EL (cell line): ENCODE measurements at places on chromosomes 6 and 20.

DNA sequence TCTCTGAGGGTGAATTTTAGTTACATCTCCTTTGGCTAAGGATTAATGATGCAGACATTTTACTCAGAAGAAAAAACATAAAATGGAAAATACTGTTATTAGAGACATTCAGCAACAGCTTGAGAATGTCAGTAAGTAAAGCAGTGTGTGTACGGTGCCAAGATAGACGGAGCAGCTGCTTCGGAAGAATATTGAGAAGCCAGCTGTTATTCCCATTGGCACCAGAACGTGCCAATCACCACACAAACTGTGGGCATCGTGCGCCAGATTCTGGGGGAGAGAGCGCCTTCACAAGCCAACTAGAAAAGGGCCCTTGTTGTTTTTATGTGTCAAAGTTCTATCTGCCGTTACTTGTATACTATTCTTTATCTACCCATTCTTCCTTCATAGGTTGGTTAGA is 163.4 kb downstream of the MTFR2 start:
- DNase-seq, result no peak

DNA sequence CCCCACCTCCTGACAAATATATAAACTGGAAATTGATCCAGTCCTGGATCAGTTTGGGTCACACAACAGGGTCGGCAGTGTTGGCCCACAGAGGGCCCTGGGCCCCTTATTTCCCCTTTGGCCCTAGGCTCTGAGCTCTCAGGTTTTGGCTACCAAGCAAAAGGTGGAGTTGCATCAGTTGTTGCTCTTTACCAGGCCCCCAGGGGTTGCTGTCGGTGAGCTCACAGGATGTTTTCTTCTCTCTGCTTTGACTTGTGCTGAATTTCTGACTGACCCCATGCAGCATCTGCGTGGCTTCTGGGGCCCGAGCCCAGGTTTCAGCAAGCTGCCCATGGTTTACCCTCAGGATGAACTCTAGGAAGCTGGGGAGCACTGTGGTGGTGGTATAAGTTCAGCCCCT is 44.6 kb downstream of the PPARD start:
- DNase-seq, result no peak

DNA sequence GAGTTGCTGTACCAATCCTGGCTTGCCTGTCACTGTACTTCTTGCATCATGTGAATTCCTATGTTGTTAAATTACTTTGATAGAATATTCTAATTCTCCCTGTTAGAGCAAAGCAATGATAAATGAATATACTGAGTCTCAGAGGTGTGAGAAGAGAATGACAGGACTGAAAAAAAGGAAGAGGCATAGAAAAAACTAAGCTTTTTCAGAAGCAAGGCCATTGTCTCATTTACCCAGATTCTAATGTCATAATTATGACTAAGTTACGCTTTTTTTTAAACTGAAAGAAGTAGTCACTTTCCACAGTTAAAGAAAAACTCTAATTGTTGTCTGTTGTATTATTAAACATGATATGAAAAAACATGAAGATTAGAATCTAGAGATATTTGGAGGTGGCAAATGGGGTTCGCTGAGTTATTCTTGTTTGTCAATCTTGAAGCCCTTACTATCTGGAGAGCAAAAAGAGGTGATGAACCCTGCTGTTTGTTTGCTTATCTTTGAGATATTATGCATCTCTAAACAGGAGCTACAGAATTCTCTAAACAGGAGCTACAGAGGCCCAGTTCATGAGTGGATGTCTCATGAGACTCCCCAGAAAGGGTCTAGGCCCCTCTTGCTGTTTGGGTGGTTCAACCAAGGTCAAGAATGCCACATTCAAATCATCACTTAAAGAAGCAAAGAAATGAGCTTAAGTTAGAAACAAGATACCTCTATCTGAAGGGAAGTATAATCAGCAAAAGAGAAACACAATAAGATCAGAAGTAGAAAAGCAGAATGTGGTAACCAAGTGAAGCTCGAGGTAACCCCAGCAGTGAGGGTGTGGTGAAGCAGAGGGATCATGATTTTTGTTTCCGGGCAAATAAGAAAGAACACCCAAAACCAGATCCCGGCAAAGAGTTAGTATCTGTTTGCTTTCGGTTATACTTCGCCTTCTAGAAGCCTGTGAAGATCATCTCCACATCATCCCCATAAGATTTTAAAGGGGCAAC is 33.3 kb upstream of the THEMIS start:
- no peak for DNase-seq

DNA sequence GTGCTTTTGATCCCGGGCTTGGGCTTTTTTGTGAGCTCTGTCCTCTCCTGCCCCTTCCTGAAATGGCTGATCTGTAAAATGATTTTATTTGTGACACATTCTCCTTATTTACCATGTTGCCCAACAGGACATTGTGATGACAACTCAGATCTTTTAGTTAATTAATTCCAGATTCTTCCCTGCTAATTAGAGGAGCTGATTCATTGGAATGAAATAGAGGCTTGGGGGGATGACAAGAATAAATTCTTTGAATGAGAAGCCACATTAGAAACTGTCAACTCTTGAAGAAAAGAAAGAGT is 26.1 kb upstream of the GABRR1 start:
- no peak for DNase-seq

GRCh38 chr6:45450831-45451230 is 73.1 kb upstream of the SUPT3H start:
- DNase-seq, result no peak

DNA sequence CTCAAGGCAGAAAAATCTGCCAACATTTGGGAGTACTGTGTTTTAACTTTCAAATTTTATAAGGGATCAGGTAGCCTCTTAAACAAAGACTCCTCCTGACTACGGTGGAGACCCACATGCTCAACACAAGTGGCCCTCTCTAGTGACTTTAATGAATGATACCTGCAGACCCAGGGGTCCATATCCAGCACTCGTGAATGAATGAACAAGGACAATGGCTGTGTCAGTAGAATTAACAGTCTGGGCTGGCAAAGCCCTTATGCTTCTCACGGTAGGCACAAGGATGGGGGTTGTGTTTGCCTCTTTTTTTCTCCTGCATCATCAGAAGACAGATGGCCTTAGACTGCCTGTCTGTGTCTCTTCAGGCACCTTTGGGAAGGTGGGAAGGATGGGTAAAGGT is 112.6 kb upstream of the TRAF3IP2 start:
- DNase-seq, result no peak

DNA sequence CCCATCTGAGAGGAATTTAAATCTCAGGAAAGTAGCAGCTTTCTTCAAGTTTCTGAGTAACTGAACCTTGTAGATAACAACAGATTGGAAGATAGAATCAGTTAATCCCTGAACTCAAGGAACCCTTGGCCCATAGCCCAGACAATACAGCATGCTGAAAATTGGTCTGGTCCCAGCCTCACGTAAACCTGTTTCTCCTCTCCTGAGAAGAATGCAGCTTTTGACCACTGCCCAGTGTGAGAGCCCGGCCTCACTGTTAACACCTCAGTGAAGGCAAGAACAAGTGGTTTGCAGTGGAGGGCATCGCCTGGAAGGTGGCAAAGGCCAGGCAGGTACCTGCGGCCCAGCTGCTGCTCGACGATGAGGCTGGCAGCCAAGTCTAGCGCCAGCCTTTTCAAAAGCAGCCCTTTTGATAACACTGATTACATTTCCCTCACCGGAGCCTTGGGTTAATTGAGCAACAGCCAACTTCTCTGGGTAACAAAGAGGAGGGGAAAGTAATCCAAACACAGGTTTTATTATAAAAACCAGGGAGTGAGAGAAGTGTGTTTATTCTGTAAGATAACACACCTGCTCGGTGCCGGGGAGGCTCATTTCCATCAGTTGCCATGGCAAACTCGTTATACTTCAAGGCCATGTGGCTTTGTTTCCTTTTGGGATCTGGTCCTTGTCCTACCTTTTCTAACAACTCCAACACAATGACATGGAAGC is 54.0 kb downstream of the TRAF3IP2 start:
- peak; percentile 37 for DNase-seq

DNA sequence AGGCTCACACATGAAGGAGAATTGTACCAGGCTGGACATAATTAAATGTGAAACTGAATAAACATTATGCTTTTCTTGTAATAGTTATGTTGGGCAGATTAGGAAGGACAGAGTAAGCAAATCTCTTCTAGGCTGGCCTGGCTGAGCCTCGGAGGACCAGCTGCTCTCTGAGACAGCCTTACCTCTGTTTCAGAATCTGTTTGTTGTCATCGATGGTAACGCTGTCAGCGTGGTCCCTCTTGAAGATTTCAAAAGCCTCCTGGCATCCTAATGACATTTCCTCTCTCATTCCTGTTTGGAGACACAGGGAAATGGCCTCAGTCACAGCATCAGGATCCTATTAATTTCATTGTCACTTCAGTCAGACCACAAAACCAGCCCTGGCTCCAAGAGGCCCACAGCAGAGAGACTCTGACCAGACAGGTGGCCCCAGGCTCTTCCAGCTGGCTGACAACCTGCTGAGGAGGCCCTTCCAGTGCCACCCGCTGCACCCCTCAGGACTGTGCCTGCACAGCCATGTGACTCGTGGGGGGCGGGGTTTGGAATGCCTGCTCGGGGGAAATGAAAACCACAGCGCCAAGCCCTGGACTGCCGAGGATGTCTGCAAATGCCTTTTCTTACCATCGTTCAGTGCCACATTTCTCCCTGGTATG is 108.5 kb upstream of the KCNK16 start:
- DNase-seq, result peak; percentile 67

GRCh38 chr20:38452880-38453624 is 17.9 kb upstream of the SNHG17 start:
- DNase-seq, result peak; percentile 77

- DNase-seq, result peak; percentile 81
These were observed 149.4 kb upstream of the MLIP start for GRCh38 chr6:53961679-53962370.

- DNase-seq, result no peak
These were observed 47.0 kb upstream of the EDN1 start for GRCh38 chr6:12243169-12243568.

GRCh38 chr6:135021310-135022049 is 33.1 kb downstream of the HBS1L start:
- DNase-seq, result no peak

GRCh38 chr6:37212268-37212667 is 42.3 kb downstream of the PIM1 start:
- no peak for DNase-seq

DNA sequence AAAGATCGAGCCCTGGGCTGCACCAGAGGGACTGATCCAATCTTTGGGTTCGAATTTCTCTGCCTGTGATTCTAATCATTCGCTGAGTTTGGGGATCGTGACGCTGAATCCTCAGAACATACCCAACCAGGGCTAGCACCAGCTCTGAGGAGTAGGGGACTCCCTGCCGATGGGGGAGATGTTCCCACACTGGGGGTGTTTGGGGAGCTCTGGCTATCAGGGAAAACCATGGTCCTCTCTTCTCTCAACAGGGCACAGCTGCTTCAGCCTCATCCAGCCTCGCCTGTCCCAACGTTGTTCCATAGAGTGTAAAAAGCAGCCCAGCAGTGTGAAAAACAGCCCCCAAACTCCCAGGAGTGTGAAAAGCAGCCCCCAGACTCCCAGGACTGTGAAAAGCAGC is 136.6 kb downstream of the ANKRD60 start:
- no peak for DNase-seq

DNA sequence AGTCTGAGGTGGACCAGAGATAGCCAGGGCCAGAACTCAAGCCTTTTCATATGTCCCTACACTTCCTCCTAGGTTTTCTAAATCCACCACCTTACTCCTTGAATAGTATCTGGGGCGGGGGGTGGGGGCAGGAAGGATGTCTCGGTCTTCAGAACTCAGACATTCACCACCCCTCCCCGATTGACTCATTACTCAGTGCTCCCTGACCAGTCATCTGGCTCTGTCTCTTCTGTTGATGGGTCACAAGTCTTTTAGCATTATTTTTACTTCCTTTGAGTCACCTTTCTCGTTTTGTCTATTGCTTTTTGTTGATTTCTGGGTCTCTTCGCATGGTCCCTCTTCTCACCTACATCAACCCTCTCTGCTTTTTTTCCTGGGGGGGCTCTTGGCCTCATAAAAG is 23.3 kb downstream of the NOX3 start:
- peak; percentile 17 for DNase-seq

GRCh38 chr6:871503-871902 is 178.6 kb upstream of the EXOC2 start:
- DNase-seq, result no peak

- DNase-seq, result no peak
These were observed 26.2 kb upstream of the SLC35D3 start for GRCh38 chr6:136895901-136896300.

GRCh38 chr6:15076565-15076964 is 169.3 kb upstream of the JARID2 start:
- no peak for DNase-seq

DNA sequence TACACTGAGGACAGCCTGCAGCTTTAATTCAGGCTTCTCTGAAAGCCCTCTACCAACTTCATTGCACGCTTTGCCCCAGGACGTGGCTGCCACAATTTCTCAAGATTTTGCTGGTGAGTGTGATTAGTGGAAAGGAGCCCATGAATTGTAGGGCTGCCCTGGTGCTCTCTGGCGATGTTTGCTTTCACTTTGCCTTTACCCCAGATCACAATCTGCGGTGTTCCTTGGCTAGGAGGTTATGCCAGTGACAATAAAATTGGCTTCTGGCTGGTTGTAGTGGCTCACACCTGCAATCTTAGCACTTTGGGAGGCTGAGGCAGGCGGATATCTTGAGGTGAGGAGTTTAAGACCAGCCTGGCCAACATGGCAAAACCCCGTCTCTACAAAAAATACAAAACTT is 139.3 kb downstream of the FOXC1 start:
- no peak for DNase-seq

DNA sequence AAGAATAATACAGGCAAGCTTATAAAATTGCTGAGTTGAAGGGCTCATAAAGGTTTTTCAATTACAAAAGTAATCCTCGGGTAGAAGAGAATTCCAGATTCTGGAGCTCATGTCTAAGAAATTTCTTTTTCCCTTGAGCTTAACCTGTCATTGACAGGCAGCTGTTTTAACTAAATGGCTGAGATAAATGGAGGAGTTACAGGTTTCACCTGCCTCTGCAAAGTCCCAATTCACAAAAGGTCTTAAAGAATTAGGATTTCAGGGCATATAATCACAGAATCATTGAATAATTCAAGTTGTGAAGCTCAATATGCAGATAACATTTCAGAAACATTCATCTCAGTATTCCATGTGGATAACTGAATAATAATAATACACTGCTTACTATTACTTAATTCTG is 660.1 kb upstream of the NRSN1 start:
- no peak for DNase-seq

DNA sequence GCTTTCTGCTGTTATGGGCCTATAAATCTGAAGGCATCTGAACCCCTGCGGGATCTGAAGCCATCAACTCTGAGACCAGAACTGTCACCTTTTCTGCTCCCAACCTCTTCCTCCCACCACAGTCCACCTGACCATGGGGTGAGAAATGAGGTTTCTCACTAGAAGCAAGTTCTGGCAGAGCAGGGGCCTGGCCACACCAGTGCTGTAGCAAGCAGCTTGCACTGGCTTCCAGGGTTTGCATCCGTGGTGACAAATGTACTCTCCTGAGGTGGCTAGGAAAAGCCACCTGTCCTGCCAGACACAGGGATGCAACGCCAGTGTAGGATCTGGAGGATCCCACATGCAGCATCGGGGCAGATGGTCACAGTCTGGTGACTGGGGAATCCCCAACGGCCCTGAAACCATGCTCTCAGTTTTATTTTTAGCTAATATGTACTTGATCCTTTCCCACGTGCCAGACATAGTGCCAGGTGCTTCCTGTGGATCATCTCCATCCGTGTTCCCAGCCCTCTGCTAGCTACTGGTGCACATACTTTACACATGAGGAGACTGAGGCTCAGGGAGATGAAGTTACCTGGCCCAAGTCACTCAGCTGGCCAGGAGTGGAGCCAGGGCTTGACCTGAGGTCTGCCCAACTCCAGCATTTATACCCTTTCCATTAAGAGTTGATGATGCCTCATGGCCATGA is 122.1 kb upstream of the SPACA1 start:
- no peak for DNase-seq

GRCh38 chr6:34020278-34020677 is 125.6 kb downstream of the GRM4 start:
- DNase-seq, result no peak
